ENCODE measurements at places on chromosomes 11 and 22.
A peak's percentile ranks its signal among the peaks of the same experiment; 100 is the strongest.

DNA sequence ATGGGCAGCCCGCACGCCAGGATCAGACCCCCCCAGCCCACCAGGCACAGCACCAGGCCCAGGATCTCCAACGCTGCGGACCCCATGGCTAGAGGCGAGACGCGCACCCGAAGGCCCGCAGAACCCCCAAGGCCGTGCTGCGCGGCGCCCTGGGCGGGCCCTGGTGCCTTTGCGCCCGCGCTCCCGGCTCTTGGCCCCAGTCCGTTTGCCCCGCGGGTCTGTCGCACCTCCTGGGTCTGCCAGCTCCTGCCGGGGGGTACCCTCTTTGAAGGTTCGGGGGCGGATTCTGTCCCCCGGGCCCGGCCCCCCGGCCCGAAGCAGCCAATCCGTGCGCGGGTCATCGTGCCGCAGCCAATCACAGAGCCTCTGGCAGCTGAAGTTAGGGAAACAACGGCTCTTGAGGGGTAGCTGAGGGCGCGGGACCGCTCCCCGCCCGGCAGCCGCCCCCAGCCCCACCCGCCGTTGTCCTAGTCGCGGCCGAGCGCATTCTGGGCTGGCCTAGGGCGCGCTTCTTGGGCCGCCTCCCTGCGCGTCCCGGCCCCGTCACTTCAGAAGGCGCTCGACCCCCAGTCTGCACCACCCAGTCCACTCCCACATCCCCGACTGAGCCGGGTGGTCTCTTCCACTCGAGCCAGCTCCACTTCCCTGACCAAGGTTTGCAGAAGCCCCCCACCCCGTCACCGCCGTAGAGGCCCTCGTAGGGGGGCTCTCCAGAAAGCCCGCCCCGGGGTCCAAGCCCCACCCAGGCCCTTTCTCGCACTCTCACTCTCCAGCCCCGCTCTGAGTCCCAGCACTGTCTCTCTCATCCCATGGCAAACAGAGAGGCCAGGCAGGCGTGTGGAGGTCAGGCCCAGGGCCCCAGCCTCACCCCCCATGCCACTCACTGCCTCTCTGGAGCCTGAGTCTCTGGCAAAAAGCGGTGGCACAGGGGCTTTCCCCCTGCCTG lies at the start of gene CLDN5:
TSS of gene CLDN5 (minus strand) at position 241 of the 946 bp plus-strand sequence. CDS start at position 86, 155 bp downstream.
- DNase-seq: no peak
- no peaks in the 10 kb centered on the region for H3K27me3 ChIP-seq
- no peaks in the 10 kb centered on the region for H3K36me3 ChIP-seq
- H3K27ac ChIP-seq: no peak within 1 kb of the TSS
- peak within 1 kb of the TSS; percentile 44 for H3K4me3 ChIP-seq

DNA sequence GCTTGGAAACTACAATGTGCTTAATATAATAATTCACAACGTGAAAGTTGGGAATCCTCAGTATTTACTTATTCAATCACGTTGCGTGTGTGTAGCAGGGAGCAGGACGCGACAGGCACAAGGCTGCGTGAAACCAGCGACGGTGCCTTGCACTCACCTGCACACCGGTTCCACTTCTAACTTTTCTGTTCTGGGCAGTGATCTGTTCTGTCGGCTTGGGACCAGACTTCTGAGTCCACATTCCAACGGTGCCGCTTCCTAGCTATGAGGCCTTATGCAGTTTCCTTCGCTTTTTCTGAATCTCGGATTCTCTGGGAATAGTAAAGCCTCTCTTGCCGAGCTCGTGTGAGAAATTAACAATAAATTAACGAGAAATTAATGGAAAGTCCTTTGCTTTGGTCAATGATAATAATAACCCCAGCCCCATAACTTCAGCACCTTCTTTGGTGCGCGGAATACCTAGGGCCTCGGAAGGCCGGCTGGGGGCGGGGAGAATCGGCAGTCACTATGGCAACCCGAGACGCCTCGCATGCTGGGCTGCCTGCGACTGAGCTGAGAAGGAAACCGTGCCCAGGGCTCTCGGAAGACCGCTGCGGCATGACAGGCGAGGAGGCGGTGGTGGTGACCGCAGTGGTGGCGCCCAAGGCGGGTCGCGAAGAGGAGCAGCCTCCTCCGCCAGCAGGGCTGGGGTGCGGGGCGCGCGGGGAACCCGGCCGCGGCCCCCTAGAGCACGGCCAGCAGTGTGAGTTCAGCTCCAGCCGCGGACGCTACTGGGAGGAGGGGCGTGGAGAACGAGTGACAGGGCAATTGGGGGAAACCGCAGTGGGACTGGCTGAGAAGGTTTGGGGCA lies at the start of gene C11orf97:
TSS of gene C11orf97 (plus strand) at position 530 of the 850 bp plus-strand sequence. CDS start at position 598, 68 bp downstream.
- no peak within 1 kb of the TSS for H3K27ac ChIP-seq
- H3K4me1 ChIP-seq: no peaks in the 10 kb centered on the region
- peak within 1 kb of the TSS; percentile 47 for H3K4me3 ChIP-seq
- H3K36me3 ChIP-seq: no peaks in the 10 kb centered on the region
- peak; percentile 47 for DNase-seq
- H3K27me3 ChIP-seq: no peaks in the 10 kb centered on the region

DNA sequence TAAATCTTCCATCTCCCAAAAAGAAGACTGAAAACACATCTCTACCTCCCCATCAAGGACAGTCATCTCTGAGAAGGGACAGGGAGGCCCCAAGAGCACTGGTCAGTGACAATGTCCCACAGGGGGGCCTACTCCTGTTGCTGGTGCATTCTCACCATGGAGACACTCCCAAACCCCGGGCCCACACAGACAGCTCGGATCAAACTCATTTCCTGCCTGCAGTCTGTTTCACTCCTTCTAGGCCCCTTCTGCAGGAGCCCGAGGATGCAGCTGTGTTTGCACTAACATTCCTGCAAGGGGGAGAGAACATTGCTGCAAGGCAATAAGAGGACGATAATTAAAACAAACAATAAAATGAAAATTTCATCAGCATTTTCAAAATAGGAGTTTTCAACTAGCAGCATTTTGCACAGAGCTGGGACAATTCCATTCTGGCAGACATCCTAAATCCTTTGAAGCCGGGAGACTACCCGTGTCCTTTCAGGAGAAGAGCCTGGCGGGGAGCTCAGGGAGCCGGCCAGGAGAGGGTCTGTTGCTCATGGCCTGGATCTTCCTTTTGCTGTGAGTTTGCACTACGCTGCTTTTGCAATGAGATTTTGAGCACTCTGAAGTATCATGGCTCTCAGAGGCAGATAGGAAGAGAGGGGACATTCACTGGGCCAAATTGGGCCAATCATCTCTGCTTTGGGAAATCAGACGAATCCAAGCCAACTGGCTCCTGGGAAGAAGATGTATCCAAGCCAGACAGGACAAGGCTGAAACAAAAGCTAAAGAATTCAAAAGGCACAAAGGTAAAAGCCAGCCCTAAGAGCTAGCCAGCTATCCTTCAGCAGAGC lies 33.2 kb downstream of the SPATA19 start:
- no peak overlapping the region for H3K4me3 ChIP-seq
- H3K27ac ChIP-seq: no peak overlapping the region
- no peaks in the 10 kb centered on the region for H3K27me3 ChIP-seq
- H3K4me1 ChIP-seq: no peaks in the 10 kb centered on the region
- H3K36me3 ChIP-seq: no peaks in the 10 kb centered on the region
- DNase-seq: no peak

DNA sequence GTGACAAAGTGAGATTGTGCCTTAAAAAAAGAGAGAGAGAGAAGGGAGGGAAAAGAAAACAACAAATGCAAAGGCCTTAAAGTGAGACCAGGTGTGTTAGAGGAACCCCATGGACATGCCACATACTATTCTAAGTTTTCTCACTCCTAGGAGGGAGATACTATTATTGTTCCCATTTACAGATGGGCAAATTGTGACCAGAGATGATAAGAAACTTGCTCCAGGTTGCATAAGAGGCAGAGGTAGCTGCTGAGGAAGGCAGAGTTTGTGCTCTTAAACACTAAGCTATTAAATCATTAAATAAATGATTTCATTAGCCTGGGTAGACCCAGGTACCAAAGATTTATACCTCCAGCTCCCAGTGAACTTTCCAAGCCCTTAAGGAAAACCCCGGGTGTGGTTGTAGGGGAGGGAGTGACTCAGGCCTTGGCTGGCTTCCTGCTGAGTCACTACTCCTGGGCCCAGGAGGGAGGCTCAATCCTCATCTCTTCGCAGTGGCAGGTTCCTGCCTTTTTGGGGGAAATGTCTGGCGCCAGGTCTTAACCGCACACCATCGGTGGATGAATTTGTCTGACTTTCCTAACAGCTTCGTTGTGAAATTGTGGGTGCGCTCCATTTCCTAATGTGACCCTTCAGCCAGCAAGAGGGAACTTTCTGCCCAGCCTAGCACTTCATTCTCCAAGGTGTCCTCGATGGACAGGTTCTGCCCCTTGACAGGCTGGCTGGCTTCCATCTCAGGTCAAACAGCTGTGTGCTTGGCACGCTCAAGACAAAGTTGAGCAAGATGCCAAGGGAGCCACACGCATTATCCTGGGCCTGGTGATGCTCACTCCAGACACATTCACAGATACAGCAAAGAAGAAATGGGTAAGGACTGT lies 33.4 kb upstream of the PTPRJ start:
- DNase-seq: peak; percentile 87
- H3K4me1 ChIP-seq: peaks cover 7% of the 10 kb centered on the region
- H3K4me3 ChIP-seq: no peak overlapping the region
- no peak overlapping the region for H3K27ac ChIP-seq
- no peaks in the 10 kb centered on the region for H3K27me3 ChIP-seq

DNA sequence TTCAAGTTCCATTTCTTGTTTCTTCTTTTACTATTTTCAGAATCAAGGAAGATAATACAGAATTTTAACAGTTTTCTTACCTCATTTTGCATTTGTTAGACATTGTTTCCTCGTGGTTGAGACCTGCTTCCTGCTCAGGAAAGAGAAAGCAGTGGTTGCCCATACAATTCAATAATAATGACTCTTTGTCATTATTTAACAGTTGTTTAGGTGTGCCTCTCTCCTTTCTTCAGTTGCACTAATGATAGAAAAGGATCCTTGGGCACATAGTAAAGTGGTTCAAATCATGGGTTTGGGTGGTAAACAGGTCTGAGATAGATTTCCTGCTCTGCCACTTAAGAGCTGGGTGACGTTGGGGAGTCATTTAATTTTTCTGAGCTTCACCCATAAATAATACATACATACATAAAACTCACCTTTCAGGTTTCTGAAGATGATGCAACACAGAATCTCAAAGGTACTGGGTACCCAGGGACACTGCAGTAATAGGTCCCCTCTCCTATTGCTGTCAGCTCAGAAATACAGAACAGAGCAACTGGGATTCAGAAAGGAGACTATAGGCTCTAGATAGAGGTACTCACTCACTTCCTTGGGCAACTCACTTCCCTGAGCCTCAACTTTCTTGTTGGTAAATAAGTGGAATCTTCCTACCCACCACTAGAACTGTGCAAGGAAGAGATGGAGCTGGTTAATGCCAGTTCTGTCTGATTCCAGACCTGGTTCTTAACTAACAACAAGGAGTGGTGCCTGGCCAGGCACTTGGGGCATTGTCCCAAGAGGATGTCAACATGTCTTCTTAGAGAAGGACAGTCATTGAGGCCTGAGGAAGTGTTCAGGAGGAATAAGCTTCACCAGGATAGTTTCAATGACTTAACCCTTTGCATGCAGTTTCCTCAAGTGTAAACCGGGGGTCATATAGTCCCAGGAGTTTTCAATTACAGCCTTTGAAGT lies 34.9 kb downstream of the CD44 start:
- H3K27me3 ChIP-seq: no peaks in the 10 kb centered on the region
- H3K4me1 ChIP-seq: no peaks in the 10 kb centered on the region
- no peak overlapping the region for H3K4me3 ChIP-seq
- H3K36me3 ChIP-seq: peaks cover 10% of the 10 kb centered on the region
- peak overlapping the region; percentile 59 for H3K27ac ChIP-seq
